ENCODE measurements at places on chromosomes 2 and 18. TPM values are rescaled to one million over a fixed set of nuclear protein-coding genes. Genes with fewer than 3 reads are reported as not detected.

Gene XDH
- total RNA-seq: not detected

Gene CCDC85A
- total RNA-seq: 0.09 TPM

Gene SPC25
- 0.28 TPM for total RNA-seq

Gene LYG2
- not detected for total RNA-seq

Gene SLC5A7
- not detected for total RNA-seq

Gene KLHL14
- not detected for total RNA-seq

Gene ENOSF1
- total RNA-seq: 26.6 TPM

Gene C2orf92
- 1.5 TPM for total RNA-seq

Gene UGT1A3
- not detected for total RNA-seq

Gene ITPRID2
- total RNA-seq: 142 TPM

Gene PLGLB1
- total RNA-seq: 1.8 TPM

Gene PDCD1
- not detected for total RNA-seq

Gene C2orf80
- total RNA-seq: not detected

Gene OLA1
- 88.9 TPM for total RNA-seq

Gene XIRP2
- not detected for total RNA-seq

Gene APCDD1
- total RNA-seq: 0.09 TPM

Gene CNDP1
- total RNA-seq: not detected

Measured in smooth muscle cell of bladder (primary cell).